Mucosa of gallbladder (tissue), 1 donor: ENCODE measurements at places on chromosomes 5 and 9. TPM values are rescaled to one million over a fixed set of nuclear protein-coding genes. Genes with fewer than 3 reads are reported as not detected.
A peak's percentile ranks its signal among the peaks of the same experiment; 100 is the strongest.

Gene MLANA
- total RNA-seq, result not detected

DNA sequence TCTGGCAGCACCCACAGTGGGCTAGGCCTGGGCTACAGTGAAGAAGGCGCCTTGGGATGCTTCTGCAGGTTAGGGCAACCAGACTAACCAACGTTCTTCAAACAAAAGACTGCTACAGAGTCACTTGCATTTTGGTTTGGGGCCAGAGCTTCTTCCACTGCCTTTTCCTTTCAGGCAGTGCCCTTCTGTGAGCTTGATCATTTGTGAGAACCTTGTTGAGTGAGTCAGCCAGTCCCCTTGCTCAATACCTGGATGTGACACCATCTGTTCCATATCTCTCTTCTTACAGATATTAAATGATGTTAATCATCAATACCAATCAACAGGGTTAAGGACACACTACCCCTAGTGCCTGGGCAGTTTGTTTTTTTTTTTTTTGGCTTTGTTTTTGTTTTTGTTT is 46.5 kb upstream of the VDAC1 start:
- DNase-seq, result no peak

DNA sequence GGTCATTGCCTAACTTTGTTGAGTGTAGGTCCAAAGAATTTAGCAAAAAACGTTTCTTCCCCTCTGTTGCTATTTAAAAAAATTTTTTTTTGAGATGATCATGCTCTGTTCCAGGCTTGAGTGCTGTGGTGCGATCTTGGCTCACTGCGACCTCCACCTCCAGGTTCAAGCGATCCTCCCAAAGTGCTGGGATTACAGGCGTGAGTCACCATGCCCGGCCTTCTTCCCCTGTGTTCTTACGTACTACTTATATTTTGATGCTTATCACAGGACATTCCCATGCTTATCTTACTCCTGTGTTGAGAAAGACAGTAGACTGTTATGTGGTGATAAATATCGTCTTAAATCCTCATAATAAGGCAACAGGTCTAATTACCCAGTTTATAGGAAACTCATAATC is 2.5 kb downstream of the ACER2 start:
- no peak for DNase-seq

Gene DNAJA1
- total RNA-seq, result 96.7 TPM

Gene FGF10
- 3.5 TPM for total RNA-seq

DNA sequence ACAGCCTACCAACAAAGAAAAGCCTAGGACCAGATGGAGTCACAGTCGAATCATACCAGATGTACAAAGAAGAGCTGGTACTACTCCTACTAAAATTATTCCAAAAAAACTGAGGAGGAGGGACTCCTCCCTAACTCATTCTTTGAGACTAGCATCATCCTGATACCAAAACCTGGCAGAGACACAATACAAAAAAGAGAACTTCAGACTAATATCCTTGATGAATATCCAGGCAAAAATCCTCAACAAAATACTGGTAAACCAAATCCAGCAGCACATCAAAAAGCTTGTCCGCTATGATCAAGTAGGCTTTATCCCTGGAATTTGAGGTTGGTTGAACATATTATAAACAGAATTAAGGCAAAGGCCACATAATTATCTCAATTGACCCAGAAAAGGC is 900.4 kb upstream of the ARRDC3 start:
- no peak for DNase-seq

Gene SIT1
- 2.7 TPM for total RNA-seq

- no peak for DNase-seq
Measured at GRCh38 chr5:168104350-168104749, 187.1 kb upstream of the WWC1 start.

DNA sequence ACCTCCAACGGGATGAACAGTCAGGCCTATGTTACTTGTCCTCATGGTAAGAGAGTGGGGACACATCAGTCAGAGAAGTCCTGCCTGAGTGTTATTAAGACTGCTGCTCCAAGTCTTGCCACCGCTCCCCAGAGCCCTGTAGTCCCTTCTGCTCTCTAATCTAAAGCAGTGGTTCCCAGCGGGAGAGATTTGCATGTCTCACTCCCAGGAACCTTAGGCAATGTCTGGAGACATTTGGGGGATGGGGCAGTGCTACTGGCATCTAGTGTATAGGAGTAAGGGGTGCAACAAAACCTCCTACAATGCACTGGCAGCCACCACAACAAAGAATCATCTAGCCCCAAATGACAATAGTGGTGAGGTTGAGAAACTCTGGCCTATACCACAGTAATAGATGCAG is 2.6 kb upstream of the SVEP1 start:
- DNase-seq, result no peak

- DNase-seq, result peak; percentile 70
Measured at GRCh38 chr9:35603506-35603985, 1.5 kb upstream of the TESK1 start.

- DNase-seq, result no peak
Measured at GRCh38 chr5:2622866-2623265, 128.6 kb downstream of the IRX2 start.

Gene CD72
- 2.4 TPM for total RNA-seq

DNA sequence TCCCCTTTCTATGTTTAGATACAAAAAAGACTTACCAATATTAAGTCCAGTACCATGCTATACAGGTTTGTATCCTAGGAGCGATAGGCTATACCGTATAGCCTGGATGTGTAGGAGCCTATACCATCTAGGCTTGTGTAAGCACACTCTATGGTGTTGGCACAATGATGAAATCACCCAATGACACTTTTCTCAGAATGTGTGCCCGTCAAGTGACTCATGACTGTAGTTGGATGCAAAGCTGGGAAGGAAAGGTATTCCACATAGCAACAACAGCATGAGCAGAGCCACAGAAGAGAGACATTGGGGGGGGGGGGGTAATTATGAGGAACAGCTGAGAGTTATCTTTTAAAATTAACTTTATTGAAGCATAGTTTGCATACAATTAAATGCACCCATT is 63.2 kb downstream of the TTLL11 start:
- DNase-seq, result no peak

Gene HTR4
- 3.8 TPM for total RNA-seq

DNA sequence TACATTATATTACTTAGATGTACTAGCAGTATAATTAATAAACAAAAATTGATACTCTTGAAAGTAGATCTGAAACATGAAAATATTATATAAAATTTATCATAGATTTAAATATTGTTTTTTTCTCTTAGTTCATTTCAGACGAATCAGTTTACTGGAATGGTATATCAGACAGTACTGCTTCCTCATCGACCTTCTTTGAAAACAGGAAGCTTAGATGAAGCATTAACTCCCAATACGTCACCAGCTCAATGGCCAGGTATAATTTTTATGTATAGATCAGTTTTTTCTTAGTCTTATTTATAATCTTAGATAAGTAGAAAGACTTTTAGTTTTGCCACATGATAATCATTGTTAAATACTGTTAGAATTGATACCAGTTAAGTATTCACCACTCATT is 106.3 kb downstream of the DMXL1 start:
- DNase-seq, result no peak

- no peak for DNase-seq
Measured at GRCh38 chr9:21607576-21607975, 125.5 kb upstream of the IFNE start.

- no peak for DNase-seq
Measured at GRCh38 chr5:74252044-74252443, 388.5 kb downstream of the ENC1 start.

Gene PAM
- 99.3 TPM for total RNA-seq

Gene PCDHGC5
- total RNA-seq, result 2.0 TPM

DNA sequence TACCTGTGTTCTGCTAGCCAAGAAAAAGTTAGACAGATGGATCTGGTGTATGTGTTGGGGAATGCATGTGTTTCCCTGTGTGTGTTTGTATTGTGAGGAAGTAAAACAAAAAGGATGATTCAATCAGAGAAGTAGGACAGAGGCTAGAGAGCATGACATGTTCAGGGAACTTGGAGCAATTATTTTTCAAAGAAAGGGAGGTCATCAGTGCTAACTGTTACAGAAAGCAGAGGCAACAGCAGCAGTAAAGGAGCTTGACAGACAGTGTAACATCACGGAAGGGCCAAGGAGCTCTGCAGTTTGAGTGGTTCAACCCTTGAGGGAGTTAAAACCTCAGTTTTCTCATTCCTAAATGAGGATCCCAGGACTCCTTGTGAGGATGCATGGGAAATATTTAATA is 13.2 kb downstream of the SPINK1 start:
- DNase-seq, result no peak

Gene NR5A1
- 0.37 TPM for total RNA-seq
